ENCODE measurements at places on chromosomes 11 and 22. TPM values are rescaled to one million over a fixed set of nuclear protein-coding genes. Genes with fewer than 3 reads are reported as not detected.

DNA sequence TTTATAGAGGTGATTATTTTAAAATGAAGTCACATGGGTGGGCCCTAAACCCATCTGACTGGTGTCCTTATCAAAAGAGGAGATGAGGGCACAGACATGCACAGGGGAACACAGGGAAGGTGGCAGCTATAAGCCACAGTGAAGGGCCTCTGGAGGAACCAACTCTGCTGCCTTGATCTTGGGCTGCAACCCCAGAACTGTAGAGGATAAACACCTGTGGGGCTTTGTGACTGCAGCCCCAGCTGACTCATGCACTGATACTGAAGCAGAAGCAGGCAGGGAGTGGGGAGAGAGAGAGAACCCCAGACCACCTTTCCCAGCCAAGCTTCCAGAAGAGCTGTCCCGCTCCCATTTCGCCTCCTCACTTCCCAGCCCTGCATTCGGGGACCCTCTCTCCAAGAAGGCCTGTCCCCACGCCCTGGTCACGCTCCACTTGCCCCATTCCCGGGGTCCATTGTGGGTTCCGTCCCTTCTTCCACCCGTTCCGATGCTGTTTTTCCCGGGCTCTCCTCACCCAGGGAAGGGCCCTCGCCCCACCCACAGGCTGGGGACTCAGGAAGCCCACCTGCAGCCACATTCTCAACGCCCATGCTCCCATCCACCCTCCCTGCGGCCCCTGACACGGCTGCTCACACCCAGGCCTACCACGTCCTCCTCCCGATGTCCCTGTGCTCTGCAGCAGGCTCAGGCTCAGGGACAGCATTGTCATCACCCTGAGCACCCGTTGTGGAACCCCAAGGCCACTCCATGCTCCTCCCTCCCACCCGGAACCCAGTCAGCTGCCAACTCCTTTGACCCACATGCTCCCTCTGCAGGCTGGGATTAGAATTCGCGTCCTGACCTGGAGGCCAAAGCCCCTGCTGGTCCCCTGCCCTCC lies 90.8 kb upstream of the SHANK2 start:
- DNase-seq = peak; percentile 6

- DNase-seq = no peak
Measured at GRCh38 chr22:28018461-28018927, 99.4 kb upstream of the PITPNB start.

GRCh38 chr11:33449798-33450197 lies 192.6 kb downstream of the HIPK3 start:
- peak; percentile 87 for DNase-seq

- no peak for DNase-seq
Measured at GRCh38 chr11:113664981-113665710, 41.0 kb downstream of the TMPRSS5 start.

- DNase-seq = no peak
Measured at GRCh38 chr11:134944986-134945385, 532.9 kb upstream of the B3GAT1 start.

DNA sequence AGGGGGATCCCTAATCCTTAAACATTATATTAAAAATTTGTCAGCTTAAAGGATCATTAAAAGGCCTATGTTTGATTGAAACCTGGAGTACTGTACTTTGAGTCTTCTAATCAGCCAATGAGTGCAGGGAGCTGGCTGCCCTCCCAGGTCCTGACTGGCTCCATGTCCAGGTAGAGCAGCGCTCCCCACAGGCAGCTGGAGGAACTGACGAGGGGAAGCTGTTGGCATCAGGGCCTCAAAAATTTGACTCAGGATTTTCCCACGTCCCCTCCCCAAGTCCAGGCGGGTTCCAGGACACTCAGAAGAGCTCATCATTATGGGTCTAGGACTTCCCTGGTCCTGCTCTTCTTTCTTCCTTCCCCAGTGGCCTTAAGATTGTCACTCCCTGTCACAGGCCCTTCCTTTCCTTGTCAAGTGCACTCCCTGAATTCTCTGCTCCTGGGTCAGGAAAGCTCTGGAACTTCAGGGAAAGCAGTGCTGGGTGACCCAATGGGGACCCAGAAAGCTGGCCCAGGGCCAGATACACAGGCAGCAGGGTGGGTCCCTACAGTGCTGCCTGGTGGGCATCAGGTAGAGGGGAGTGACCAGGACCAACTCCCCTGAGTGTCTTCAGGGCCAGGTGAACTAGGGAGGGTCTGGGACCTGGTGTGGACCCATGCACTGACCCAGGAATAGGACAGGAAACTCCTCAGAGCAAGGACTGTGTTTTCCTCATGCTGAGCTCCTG lies 65.5 kb downstream of the GGTLC2 start:
- no peak for DNase-seq

DNA sequence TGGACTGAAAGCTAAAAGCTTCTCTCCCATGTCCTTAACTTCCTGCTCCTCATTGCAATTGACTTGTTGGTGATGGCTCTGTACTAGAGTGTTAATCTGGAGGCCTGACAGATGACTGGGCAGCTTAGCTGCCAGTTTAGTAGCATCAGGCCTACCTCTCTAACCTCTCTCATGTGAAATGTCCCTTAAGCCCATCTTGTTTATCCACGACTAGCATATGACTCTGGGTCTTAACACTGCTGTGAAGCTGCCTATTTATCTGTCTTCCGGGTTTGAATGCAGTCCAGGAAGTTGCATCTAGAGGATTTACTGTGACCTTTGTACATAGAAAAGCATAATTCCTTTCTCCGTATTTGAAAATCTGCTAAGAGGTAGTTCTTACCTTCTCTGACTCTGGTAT lies 85.3 kb upstream of the HORMAD2 start:
- DNase-seq = peak; percentile 30

DNA sequence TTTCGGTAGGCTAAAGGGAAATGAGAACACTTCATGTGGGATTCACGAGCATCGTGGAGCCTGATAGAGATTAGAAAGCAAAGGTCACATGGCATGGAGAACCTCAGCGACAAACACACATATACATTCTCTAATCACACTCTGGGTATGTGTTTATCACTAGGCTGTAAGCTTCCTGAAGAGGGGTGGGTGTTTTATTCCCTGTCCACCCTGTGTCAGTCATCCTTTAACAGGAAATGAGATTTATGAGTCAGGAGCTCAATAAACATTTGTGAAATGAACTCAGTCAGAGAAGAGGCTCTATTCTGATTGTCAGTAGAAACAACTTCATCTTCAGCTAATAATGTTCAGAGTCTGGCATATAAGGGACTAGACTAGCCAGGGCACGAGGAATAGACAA lies 71.7 kb upstream of the EIF3M start:
- DNase-seq = no peak

GRCh38 chr11:69013009-69013951 lies at the start of gene MRGPRF:
Gene MRGPRF, minus strand, starts transcription at chr11:69013246. Its CDS starts 3,345 bp downstream, at chr11:69009901.
- no peak for DNase-seq

GRCh38 chr22:35478633-35479107 lies 62.0 kb upstream of the RASD2 start:
- no peak for DNase-seq

- no peak for DNase-seq
Measured at GRCh38 chr22:41664951-41665350, 23.7 kb downstream of the SNU13 start.

DNA sequence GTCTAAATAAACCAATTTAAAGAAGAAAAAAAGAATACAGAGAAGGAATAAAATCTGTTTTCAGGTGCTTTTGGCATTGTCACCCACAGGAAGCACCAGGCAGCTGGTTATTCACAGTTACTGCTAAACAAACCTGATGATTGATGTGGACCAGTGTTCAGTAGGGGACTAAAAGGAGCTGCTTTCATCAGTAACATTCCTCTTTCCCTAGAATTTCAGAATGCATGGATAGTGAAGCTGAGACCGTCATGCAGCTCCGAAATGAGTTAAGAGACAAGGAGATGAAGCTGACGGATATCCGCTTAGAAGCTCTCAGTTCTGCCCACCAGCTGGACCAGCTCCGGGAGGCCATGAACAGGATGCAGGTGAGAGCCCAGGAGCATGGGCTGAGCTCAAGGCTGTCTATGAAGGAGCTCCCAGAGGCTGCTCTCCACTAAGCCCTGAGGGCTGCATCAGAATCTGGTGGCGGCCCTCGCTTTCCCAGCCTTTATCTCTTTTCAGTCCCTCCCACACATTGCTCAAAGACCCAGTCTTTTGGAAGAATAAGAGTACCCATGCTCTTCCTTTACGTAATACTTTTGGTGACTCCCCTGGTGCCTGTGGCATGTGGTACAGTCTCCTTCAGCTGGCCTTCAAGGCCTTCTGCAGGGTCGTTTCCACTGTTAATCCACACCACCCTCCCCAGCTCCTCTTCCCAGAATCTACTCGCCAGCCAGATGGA lies 69.5 kb downstream of the DBX1 start:
- no peak for DNase-seq

DNA sequence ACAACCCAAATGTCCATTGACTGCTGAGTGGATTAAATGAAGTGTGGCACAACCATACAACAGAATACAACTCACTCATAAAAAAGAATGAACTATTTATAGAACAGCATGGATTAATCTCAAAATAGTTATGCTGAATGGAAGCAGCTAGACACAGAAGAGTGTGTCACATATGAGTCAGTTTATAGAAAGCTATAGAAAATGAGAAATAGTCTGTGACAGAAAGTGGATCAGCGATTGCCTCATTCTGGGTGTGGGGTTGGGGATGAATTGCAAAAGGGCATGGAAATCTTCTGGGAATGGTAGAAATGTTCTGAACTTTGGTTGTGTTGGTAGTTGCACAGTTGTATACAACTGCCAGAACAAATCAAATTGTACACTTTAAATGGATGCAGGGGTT lies 37.4 kb downstream of the PRR5L start:
- DNase-seq = no peak

DNA sequence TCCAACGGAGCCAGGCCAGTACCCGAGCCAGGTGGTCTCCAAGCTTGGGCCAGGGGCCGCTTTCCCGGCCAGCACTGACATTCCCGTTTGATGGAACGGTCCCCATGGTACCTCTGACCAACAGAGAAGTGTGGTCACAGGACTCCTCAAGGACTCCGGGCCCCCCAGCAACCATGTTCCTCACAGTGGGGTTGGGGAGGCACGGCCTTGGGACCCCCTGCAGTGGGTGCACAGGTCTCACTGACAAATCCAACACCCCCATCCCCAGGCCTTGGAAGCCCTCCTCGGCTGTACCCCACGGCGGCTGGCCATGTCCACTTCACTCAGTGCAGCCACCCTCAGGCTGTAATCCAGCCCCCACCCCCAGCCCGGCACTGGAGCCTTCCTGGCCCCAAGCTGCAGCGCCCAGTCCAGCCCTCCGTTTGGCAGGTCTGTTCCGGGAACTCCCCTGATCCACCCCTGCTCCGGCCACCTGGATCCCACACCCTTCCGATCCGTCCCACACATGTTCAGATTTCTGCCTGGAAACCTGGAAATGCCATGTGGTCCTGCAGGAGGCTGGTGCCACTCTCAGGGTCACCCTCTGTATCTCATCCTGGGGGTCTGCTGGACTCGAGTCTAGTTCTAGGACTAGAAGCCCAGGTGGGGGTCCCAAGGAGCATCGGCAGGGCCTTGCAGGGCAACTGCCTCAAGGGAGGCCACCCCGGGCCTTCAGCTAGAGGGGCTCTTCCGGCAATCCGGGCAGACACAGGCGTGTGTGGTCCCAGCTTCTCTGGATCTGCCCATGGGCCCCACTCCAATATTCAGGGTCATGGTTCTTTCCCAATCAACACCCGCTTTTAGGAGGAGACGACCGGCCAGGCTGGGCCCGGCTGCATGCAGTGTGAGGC lies 26.6 kb downstream of the TBX1 start:
- DNase-seq = no peak

DNA sequence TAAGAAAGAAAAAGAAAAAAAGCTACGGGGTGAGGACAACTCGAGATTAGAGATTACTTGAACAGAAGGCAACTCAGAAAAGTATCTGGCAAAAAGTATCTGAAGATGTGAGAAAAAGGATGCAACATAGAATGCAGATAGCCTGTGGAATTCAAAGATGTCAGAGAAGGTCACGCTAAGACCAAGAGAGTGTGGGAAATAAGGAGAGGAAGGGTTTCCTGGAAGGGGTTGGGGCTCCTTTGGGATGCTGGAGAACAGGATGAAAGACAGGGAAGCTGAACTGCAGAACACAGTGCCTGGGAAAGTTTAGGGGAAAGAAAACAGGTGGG lies 1.2 kb downstream of the GUCY1A2 start:
- peak; percentile 0 for DNase-seq

GRCh38 chr11:14018441-14018840 lies 55.9 kb downstream of the SPON1 start:
- no peak for DNase-seq

GRCh38 chr22:35424761-35425160 lies 24.8 kb downstream of the MCM5 start:
- DNase-seq = no peak

- DNase-seq = no peak
Measured at GRCh38 chr11:68976095-68976494, 4.7 kb downstream of the MRGPRD start.

- no peak for DNase-seq
Measured at GRCh38 chr22:38501797-38502672, 4.1 kb downstream of the DDX17 start.

DNA sequence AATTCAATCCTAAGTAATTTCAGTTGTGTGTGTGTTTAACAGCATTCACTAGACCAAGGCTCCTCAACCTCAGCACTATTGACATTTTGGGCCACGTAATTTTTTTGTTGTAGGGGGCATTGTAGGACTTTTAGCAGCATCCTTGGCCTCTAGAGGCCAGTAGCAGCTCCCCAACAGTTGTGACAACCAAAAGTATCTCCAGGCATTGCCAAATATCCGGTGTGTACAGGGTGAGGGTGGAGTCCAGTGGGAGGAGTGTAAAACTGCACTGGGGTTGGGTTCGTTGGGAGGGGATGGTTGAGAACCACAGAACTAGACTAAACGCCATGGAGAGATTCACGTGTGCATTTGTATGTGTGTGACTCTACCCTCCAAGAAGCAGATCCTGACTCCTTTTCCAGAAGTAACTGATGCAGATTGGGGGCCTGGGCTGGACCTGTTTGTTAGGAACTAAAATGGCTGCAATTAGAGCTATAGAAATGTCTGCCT lies 5.9 kb upstream of the PHF21A start:
- peak; percentile 83 for DNase-seq

The CSNK2A3 gene
- 3.6 TPM for total RNA-seq

The SHISAL1 gene
- 3.1 TPM for total RNA-seq

The UCP2 gene
- 30.4 TPM for total RNA-seq

The PNPLA3 gene
- total RNA-seq = 2.0 TPM

The ABCC8 gene
- not detected for total RNA-seq

The CD3D gene
- total RNA-seq = not detected

The ARHGAP20 gene
- not detected for total RNA-seq

The DGAT2 gene
- 15.9 TPM for total RNA-seq

The SHANK2 gene
- total RNA-seq = 0.02 TPM

The GRM5 gene
- not detected for total RNA-seq

The TRPM5 gene
- not detected for total RNA-seq

The MRGPRX3 gene
- not detected for total RNA-seq

The MYEOV gene
- total RNA-seq = 130 TPM

The OR5P2 gene
- total RNA-seq = not detected

All from A172 (cell line).